ENCODE measurements at places on chromosomes 6 and 20. TPM values are rescaled to one million over a fixed set of nuclear protein-coding genes. Genes with fewer than 3 reads are reported as not detected.

The E2F1 gene
- total RNA-seq = 4.3 TPM

The OR2B6 gene
- not detected for total RNA-seq

The IL17F gene
- total RNA-seq = not detected

The TRIM10 gene
- not detected for total RNA-seq

The KIF25 gene
- total RNA-seq = not detected

The OOEP gene
- not detected for total RNA-seq

The GPR6 gene
- not detected for total RNA-seq

The TSHZ2 gene
- total RNA-seq = not detected

The BEND3 gene
- total RNA-seq = 2.6 TPM

The YWHAB gene
- total RNA-seq = 53.6 TPM

The SIRPG gene
- not detected for total RNA-seq

The FILIP1 gene
- total RNA-seq = 41.5 TPM

The NKAIN2 gene
- 0.37 TPM for total RNA-seq

The NMBR gene
- not detected for total RNA-seq

The DEF6 gene
- total RNA-seq = not detected

The GHRH gene
- total RNA-seq = not detected

The TAF11 gene
- 33.1 TPM for total RNA-seq

The SPATA25 gene
- total RNA-seq = 10.2 TPM
